ENCODE measurements at places on chromosomes 2 and 18.
A peak's percentile ranks its signal among the peaks of the same experiment; 100 is the strongest.

- no peak for DNase-seq
Measured at GRCh38 chr2:241514986-241515737, 6.8 kb upstream of the STK25 start.

DNA sequence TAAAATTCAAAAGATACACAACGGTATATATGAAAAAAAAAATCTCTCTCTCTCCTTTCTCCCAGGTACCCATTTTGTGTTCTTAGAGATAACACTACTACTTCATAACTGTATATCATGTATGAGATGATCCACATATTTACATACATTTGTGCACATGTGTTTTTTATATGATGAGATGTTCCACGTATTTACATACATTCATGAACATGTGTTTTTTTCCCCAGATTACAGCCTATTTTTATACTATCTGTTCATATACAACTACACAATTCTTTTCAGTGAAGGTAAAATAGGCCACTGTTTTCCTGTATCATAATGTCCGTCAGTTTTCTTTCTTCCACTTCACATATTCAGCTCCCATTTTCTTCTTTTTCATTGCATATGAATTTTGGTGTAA, 808.9 kb downstream of the LRRTM4 start:
- DNase-seq: no peak

GRCh38 chr2:70517804-70518203, 35.8 kb downstream of the TGFA start:
- DNase-seq: no peak

- DNase-seq: no peak
Measured at GRCh38 chr2:229226382-229226781, 44.7 kb downstream of the PID1 start.

DNA sequence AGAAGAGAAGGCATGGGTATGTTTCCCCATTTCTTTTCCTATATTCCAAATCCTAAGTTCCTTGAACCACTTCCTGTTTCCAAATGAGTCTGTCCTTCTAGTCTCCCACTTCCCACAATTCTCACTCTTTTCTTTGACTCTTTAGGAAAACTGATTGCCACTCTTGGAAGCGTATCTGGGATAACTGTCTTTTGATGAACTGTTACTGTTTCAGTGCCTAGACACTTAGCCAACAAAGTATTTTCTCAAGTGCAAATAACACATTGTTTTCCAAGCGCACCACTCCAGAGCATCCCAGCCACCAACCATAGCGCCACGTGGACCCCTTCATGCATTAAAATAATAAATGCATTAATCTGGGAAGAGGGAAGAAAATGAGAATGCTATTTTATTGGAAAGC, 342.8 kb downstream of the MTX2 start:
- no peak for DNase-seq

DNA sequence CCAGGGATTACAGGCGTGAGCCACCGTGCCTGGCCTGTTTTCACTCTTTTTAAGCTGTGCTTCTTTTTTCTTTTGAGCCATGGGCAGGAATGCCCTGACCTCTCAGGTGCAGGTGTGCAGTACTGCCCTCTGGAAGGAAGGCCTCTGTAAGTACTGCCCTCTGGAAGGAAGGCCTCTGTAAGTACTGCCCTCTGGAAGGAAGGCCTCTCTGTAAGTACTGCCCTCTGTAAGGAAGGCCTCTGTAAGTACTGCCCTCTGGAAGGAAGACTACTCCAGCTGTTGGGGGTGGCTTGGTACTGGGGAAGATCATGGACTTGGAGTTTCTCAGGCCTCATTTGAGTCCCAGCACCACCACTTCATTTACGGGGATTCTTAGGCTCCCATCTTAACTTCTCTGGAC, 248.5 kb upstream of the ID2 start:
- DNase-seq: no peak

DNA sequence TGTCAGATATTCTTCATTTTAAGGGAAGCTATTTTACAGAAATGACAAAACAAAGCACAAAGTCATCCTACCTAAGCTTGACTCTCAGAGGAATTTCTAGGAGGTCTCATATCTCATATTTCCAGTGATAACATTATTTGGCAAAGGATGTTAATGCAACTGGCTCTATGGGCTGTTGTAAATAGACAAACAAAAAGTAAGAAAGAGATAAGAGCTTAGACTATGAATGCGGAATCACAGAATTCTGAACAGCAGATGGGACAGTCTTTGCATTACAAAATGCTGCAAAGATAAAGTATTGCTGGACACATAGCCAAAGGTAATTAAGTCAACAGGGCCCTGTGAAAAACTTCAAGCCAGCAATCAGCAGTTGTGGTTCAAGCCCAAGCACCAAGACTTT, 23.9 kb downstream of the PIAS2 start:
- DNase-seq: no peak

GRCh38 chr18:56532176-56532840, 106.1 kb downstream of the TXNL1 start:
- peak; percentile 21 for DNase-seq

GRCh38 chr2:104118889-104119288, 735.0 kb upstream of the POU3F3 start:
- no peak for DNase-seq
